ENCODE measurements at places on chromosomes 12 and 14.

DNA sequence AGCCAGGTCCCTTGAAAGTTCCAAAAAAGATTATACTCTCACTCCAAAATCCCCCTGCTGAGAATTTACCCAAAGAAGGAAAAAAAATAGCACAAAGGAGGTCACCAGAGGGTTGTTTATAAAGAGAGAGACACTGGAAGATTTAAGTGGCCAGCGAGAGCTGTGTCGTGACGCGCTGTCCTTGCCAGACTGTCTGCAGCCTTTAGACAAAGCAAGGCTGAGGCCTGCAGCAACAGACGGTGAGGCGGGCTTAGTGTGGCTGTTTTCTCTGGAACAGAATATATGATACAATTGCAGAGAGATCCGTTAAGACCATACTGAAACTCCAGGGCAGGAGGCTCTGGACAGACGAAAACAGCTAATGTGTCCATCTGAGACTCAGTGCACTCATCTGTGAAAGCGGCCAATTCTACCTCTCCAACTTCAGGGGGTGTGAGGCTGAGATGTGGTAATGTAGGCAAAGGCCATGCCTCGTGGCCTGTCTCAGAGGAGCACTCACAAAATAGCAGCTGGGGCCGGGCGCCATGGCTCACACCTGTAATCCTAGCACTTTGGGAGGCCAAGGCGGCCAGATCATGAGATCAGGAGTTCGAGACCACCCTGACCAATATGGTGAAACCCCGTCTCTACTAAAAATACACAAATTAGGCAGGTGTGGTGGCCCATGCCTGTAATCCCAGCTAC is 36.2 kb downstream of the ANAPC7 start:
- DNase-seq, result no peak

GRCh38 chr12:19671695-19672094 is 232.4 kb downstream of the AEBP2 start:
- DNase-seq, result no peak

DNA sequence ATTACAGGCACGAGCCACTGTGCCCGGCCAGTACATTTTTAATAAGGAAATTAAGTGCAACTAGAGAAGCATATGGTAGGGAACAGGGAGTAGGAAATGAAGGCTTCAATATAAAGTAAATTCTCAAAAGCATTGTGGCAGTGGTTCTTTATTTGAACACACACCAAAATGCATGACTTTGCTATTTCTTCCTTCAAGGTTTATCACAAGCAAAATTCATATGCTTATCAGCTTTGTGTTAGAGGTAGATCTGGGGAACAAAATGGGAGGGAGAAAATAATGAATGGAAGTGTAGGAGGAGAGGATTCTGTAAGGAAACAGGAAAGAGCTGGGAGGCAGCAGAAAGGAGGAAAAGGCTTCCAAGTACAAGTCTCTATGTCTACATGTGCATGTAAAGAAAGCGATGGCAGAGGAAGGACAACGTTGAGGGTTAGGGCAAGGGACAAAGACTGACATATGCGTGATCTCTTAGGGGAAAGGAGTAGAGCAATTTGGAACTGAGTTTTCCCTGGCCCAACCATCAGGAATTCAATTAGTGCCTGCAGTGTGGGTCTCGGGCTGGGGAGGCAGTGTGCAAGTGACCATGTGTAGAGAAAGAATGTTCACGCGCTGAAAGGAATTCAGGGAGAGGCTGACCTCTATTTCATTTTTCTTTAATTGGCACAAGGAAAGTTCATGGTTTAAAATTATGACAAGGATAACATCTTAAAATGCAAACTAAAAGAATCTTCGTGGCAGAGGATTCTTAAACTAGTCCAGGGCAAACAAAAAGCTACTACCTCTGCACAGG is 22.9 kb upstream of the RASSF8 start:
- DNase-seq, result no peak

DNA sequence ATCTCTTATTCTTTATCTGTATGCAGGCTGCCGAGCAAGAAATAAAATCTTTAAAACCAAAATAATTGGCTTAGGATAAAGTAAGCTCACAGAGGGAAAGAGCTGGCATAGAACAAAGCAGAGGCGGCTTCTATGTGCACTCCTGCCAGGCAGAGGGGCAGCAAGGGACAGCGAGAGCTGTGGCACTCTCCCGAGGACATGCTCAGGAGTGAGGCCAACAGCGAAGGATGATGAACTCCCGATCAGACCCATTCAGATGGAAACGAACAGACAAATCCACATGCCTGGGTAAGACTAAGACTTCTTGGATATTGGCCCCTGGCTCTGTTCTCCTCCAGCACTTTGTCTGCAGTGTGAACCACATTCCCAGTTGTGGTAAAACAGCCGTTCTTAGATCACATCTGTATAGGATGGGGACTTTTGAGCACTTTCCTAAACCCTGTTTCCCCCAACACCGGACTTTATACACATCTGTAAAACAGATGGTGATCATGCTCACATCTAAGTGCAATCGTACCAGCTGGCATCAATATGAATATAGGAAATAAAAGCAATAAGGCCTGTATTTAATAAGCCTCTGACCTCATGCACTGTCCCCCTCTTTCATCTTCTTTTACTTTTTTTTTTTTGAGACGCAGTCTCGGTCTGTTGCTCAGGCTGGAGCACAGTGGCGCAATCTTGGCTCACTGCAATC is 134.1 kb downstream of the PPM1H start:
- DNase-seq, result no peak

- no peak for DNase-seq
Observed at GRCh38 chr14:66426451-66426850, 59.7 kb upstream of the CCDC196 start.

DNA sequence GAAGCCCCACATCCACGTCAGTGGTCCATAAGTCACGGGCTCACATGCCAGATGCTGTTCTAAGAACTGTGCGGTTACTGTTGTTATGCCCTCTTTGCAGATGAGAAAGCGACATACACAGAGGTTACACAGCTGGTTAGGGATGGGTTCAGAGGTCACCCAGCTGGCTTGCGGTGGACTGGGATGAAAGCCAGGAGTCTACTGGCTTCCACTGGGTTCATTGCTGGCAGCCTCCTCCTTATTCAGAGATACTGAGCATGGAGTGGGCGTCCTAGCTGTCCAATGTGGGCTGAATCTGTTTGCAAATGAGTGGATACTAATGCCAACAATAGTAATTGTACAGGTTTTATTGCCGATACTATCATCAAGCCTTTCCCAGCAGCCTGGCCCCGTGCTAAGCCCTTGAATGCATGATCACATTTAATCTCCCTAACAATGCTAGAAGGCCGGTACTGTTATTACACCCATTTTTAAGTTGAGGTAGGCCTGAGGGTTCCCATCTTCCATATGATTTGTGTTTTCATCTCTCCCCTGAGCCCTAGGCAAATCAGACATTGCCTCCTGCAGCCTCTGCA is 129.1 kb downstream of the PLXNC1 start:
- DNase-seq, result no peak

DNA sequence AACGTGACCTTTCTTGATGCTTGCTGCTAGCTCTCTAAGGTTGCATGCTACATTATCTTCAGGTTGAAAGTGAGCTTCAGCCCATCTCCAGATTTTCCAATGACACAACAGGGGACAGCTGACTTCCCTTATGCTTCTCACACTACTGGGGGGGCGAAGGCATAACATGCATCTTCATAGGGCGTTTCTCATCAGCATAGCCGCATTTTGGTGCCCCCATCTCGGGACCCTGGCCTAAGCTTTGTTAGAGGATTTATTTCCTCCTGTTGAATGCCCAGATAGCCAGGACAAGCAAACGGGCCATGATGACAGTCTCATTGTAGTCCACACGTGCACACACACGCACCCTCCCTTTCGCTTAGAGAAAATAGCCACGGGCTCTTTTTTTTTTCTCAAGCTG is 30.7 kb downstream of the SSPN start:
- DNase-seq, result no peak

- no peak for DNase-seq
Observed at GRCh38 chr14:68033336-68033932, 213.9 kb downstream of the RAD51B start.

DNA sequence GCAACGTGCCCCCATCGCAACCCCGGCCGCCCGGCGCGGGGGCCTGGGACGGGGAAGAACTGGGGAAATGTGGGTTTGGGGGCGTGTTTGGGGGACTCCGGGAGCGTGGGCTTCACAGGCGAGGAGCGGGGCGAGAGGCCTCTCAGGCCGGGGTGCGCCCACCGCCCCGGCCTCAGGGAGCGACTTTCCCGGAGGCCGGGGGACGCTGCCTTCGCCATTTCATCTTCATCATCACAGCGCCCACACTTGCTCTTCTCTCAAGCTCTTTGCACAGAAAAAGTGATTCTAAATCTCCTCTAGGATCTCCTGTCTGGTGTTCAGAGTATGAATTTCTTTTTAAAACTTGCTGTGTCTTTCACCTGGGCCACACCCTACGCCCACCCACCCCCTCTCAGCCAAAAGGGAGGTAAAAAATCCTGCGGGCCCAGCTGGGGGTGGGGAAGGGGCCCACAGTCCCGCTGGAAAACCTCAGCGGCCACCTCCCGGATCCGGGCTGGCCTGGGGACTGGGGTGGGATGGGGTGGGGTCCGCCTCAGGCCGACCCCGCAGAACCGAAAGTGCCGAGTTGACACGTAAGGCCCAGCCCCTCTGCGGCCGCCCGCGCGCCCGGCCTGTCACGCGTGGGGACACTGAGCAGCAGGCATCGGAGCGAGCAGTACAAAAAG is 7.4 kb downstream of the CDKN1B start:
- no peak for DNase-seq

- DNase-seq, result no peak
Observed at GRCh38 chr14:34250959-34251358, 211.1 kb downstream of the SPTSSA start.

DNA sequence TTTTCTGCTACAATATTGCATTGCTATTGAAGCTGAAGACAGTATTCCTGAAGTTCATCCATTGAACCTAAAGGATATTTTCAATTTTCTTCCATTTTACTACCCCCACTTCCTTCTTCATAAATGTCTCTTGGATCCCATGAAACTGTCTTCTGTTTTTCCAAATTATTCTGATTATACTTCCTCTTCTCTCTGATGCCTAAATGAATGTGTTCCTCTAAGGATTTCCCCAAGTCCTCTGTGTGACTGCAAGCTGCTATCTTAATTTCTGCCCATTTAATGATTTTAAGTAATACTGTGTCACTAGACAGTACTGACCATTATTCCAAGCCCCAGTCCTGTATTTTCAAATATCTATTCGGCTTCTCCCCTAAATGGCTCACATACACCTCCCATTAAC is 102.9 kb downstream of the TAOK3 start:
- no peak for DNase-seq

DNA sequence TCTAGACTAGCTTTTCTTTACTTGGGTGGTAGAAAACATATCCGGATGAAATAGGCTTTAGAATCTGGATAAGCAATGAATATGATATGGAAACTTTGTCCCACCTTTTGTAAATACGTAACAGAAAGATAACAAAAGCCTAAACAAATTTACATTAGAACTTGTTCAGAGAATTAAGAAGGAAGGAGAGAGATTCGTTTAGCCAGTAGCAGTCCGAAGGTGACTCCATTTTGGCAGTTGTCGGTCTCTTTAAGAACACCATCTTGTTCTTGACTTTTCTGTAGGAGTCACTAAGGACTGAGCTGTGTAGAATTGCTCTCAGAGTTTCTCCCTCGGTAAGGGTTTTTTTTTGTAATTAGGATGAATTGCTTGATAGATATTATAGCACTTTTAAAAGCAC is 475.1 kb downstream of the PCNX1 start:
- no peak for DNase-seq

DNA sequence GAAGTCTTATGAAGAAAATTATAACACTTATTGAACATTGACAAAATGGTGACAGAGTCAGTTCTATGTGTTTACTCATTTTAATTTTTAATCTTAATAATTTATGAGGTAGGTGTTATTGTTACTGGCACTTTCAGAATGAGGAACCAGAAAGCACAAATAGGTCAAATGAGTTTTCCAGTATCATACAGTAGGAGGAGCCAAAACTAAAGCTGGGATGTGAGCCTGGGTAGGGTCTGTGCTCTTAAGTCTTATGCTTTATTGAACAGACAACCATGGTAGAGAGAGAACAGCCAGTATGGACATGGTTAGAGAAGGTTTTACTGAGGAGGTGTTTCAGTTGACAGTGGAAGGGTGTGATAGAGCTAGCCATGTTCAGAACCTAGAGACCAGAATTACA is 775.7 kb downstream of the TMTC2 start:
- DNase-seq, result no peak

- no peak for DNase-seq
Observed at GRCh38 chr12:1403417-1403816, 191.0 kb downstream of the FBXL14 start.

GRCh38 chr14:22131749-22132476 is 457.1 kb downstream of the DAD1 start:
- DNase-seq, result peak; percentile 4

- DNase-seq, result no peak
Observed at GRCh38 chr12:116346741-116347140, 69.2 kb upstream of the MED13L start.

DNA sequence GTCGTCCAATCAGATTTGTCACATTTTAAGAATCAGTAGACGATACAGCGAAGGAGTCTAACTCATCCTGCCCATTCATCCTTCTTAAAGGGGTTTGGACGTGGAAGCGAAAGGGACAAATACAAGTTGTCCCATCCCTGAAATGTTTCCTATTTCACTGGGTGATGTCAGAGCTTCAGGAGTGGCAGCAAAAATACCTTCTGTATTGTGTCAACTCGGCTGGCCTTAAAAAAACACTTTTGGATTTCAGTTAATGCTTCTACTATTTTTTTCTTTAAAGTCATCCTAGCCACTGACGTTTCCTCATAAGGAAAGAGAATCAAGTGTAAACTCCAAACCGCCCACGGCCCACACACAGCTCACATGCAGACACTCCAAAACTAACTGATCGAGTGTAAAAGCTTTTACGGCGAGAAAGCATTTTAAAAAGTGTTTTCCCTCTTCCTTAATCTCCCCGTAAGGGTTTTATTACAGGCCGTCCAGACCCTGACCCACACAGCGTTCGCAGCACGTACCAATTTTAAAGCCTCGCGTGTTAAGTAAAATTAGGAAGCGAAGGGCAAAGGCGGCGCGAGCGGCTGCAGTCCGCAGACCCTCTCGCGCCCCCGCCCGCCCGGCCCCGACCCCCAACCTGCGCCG is 593 bp downstream of the CFL2 start:
- DNase-seq, result no peak

- DNase-seq, result peak; percentile 63
Observed at GRCh38 chr12:93379326-93379980, 1.7 kb downstream of the NUDT4 start.

Data from KG1 (cell line).